Retina (tissue), 1 donor: ENCODE measurements at places on chromosomes 5 and 9.

GRCh38 chr5:170805666-170806065 is 22.1 kb downstream of the GABRP start:
- no peak for DNase-seq

- peak; percentile 49 for DNase-seq
Observed at GRCh38 chr5:174327317-174327864, 281.9 kb downstream of the NSG2 start.

- DNase-seq = no peak
Observed at GRCh38 chr9:37476930-37477329, 8.8 kb upstream of the POLR1E start.

GRCh38 chr5:147391781-147392180 is 118.1 kb downstream of the DPYSL3 start:
- no peak for DNase-seq

DNA sequence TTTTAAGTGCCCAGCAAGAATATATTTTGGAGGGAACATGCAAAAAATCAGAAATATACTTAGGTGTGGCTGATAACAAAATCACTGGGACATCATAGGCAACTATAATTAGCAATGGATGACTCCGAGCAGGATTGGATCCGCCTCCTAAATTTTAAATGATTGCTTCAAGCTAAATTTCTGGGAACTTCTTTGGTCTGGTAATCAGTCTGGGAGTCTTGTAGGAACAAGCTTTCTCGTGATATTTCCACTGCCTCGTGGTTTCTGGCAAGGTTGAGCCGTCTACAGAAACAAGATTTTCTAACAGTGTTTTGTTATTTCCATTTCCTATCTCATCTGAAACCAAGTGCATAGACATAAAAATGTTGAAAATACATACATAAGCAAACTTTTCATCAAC is 232.6 kb downstream of the BNC2 start:
- DNase-seq = no peak

- DNase-seq = no peak
Observed at GRCh38 chr5:172370648-172371545, 83.4 kb downstream of the SH3PXD2B start.

- no peak for DNase-seq
Observed at GRCh38 chr5:127980843-127981242, 102.7 kb upstream of the SLC12A2 start.

DNA sequence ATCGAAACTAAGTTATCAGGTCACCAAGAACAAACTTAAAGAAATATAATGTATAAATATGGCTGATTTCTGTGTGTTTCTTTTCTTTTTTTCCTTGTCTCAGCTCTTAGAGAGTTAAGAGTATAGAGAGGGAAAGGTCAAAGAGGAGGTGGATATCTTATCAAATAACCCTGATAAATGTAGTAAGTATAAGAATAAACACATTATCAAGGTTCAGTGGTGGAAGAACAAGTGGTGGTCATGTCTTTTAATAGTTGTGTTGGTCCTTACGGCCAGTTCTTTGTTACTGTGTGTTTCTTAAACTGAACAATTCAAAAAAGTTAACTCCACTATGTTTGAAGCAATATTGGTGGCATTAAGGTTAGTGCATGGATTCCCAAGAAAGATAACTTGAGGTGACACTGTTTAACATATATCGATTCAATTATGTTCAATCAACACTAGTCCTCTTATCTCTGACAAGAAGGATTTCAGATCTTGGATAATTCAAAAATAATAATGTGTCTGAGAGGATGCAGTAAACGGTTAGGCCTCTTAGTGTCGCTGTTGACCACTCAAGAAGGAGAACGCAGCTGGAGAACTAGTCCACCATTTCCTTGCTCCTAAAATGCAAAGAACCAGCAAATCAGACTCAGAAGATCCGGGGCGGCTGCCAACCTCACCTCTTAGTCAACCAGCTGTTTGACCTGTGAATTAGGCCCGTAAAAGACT is at the start of gene PCDHGA3:
Gene PCDHGA3 (plus strand): TSS at position 588 of the 711 bp plus-strand sequence. CDS start 205 bp downstream, outside the sequence.
- peak; percentile 37 for DNase-seq

GRCh38 chr5:142771666-142772065 is 1.5 kb downstream of the ARHGAP26 start:
- no peak for DNase-seq

GRCh38 chr5:59564895-59565294 is 328.6 kb downstream of the PDE4D start:
- DNase-seq = no peak

- DNase-seq = peak; percentile 65
Observed at GRCh38 chr9:34576597-34577399, 12.7 kb downstream of the CNTFR start.

GRCh38 chr5:153432583-153432982 is 57.9 kb upstream of the GRIA1 start:
- no peak for DNase-seq

DNA sequence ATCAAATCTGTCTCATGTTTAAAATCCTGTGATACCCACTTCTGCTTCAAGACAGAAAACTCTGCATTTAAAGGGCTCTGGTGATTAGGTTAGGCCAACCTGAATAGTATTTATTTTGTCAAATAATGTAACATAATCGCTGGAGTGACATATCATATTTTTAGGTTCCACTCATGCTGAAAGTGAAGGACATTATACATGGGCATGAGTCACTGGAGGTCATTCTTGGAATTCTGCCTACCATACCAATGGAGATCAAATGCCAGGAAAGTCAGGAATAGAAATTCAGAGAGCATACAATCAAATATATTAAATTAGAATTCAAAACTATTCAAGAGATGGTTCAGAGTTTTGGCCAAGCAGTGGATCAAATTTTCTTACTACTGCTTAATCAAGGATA is 97.1 kb upstream of the PRSS3 start:
- DNase-seq = no peak

DNA sequence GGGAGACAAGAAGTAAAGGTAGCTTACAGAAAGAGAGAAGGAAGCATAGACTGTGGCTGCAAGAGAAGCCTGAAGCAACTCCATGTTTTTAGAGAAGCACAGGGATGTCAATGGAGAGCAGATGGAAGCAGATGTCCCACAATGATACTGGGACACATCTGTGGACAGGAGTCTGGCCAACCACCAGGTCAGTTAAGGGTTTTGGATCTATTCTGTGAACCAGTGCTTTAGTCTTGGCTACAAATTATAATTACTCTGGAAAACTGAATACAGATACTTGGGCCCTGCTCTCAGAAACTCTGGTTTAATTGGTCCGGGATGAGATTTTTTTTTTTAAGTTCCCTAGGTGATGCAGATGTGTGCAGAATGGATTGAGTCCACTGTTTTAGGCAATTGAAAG is 592.8 kb downstream of the CSNK1G3 start:
- no peak for DNase-seq

- peak; percentile 29 for DNase-seq
Observed at GRCh38 chr5:17412760-17413671, 85.0 kb upstream of the TAF11L2 start.

- no peak for DNase-seq
Observed at GRCh38 chr5:148986636-148987035, 76.2 kb downstream of the SH3TC2 start.

DNA sequence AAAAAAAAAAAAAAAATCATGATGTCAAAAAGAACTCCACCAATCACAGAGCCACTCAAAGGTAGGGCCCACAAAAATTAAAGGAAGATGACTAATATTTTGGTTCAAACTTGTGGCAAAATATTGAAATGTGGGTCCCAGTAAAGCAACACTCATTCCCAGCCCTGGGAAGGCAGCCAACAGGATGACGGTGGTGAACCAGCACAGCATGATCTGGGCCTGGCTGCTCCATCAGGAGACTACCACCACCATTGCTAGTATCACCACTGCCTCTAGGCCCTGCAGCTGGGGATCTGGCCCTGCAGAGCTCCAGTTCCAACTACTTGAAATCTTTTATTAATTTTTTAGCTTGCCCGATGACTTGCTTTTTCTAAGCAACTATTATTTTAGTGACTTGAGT is 206.8 kb upstream of the ITGA1 start:
- DNase-seq = no peak

DNA sequence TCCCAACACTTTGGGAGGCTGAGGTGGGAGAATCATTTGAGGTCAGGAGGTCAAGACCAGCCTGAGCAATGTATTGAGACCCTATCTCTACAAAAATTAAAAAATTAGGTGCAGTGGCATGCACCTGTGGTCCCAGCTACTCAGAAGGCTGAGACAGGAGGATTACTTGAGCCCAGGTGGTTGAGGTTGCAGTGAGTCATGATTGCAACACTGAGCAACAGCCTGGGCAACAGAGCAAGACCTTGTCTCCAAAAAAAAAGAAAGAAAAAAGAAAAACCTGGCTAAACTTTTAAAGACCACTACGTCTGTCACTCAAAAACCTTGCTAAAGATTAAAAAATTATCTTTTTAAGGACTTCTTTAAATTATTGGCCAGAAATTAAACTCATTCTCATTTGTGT is 59.8 kb upstream of the ABCA1 start:
- no peak for DNase-seq

DNA sequence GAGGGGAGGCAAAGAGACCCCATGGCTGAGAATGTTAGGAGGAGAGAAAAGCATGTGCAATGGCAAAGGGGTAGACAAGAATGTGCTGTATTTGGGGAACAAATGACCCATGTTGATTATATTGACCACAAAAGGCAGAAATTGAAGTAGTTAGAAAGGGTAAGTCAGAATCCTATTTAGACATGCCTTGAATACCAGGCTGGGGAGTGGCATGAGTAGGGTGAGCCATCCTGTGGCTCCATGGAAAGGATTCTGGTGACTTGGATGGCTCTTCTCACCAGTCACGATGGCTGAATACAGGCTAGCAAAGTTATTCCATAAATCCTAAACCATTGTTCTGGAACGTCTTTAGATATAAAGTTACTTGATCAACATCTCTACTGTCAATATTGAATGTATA is 73.4 kb upstream of the MEF2C start:
- DNase-seq = no peak

GRCh38 chr9:13845460-13845859 is 468.5 kb downstream of the NFIB start:
- no peak for DNase-seq

DNA sequence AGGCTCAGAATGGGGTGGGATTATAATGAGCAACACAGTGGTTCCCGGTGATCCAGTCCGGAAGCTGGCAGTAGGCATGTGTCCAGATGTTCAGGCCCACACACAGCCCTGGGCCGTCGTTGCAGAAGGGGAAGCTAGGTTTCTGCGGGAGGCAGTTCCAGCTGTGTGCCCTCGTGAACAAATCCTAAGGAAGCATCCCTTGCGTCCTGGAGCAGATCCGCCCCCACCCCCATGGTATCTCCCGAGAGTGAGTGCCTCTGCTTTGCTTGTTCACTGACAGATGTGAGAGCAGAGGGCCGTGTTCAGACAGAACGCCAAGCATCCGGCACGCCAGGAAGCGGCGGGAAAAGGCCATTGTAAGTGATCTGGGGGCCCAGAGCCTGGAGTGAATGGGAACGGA is 104.8 kb downstream of the PDE6A start:
- no peak for DNase-seq

GRCh38 chr5:143390258-143390657 is 13.2 kb downstream of the NR3C1 start:
- DNase-seq = no peak

GRCh38 chr5:107295914-107296313 is 374.8 kb downstream of the EFNA5 start:
- no peak for DNase-seq

DNA sequence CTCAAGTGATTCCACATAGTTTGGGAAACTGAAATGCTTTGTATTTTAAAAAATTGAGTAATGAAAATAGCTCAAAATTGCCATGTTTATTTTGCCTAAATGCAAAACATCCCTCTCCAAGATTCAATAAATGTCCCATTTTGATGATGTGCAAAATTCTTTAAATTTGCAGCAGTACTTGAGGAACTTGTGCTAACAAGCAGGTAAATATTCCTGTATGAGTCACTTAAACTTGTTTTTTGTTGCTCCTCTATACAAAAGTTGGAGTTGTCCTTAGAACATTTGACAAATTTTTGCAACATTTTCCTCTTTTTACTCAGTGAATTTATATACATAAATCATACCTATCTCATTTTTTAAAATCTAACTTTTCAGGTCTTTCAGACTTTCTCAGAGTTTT is 280.2 kb downstream of the CDH12 start:
- DNase-seq = no peak

DNA sequence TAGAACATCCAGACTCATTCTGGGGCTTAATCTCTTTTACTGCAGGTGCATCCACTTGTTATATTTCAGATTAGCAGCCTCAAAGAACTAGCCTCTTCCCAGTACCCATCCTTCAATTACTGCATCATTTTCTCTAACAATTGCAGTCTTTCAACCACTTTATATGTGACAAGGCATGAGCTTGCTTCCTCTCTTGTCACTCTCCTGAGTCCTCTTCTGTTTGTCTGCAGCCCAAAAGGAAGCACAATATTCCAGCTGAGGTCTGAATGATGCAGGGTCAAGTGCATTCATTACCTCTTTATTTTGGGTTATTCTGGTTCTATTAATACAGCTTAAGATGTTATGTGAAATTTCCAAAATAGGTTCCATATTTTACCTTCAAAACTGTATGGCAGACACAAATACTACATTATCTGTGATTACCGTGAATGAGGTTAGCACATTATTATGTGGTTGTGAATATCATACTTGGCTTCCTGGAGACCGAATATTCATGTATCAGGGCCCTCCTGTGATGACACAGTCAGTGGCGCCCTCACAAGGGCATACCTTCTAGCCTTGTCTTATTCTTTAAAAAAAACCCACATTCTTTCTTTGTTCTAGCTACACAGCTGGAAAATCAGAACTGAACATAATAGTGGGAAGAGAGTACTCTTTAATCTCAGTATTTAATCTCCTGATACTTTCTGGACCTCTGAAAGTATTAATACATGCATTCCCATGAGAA is 323.8 kb downstream of the PDE4D start:
- no peak for DNase-seq

DNA sequence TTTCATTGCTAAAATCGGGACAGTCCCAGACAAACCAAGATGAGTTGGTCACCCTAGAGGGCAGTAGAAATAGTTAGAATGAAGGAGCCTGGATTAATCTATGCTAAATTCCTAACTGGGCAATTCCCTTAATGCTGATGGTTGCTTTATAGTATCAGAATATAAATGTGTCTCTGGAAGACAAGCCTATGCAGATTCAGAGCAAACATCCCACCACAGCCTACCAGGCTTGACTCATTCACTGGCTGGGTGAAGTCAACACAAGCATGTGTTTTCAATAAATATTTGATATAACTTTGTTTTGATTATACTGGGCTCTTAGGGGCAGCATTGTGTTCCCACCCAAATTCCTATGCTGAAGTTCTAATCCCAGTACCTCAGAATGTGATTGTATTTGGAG is 79.3 kb downstream of the RMI1 start:
- no peak for DNase-seq

GRCh38 chr9:84744195-84744594 is 74.7 kb downstream of the NTRK2 start:
- DNase-seq = no peak

DNA sequence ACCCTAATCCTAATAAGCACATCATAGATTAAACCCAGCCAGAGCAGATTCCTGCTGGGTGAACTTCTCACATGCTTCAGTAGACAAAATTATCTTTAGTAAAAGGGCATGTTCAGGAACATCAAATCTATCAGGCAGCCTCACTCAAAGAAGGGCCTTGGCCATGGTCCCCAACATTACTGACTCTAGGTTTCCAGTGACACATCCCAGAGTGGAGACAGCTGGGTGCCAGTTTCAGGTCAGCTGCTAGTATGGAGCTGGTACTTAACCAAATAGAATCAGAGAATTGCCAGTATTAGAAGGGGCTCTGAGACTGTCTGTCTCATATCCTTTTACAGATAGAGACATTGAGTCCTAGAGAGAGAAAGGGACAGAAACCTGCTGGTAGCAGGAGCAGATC is 44.1 kb upstream of the GALNT10 start:
- no peak for DNase-seq
